ENCODE measurements at places on chromosomes 2 and 18.
A peak's percentile ranks its signal among the peaks of the same experiment; 100 is the strongest.

GRCh38 chr2:188369365-188369764 lies 77.7 kb downstream of the GULP1 start:
- peak; percentile 23 for DNase-seq

DNA sequence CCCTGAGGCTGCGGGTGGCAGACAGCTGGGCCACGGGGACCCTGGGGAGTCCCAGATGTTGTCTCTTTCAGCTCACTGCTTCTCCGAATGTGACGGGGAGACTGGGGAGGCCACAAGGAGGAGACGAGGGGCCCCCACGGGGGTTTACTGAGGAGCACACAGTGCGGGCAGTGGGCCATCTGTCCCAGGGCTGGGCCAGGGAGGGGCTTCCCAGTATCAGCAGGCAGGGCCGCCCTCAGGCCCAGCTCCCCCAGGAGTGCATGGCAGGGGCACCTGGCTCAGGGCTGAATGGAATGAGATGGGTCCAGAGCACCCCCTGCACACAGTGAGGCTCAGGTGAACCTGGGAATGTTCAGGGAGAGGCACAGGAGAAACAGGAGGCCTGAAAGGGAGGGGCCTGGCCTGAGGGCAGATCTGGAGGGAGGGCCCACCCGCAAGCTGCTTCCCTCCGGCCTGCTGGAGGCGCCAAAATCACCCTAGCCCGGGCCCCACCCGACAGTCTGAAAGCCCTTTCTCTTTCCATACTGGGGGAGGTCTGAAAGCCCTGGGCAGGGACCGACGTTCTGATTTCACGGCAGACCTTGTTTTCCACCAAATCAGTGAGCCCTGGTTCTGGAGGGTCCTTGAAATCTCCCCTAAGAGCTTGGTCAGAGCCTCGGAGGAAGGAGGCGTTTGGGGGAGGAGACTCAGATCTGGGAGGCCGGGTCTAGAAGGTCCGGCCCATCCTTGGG lies 35.5 kb upstream of the PTMA start:
- DNase-seq, result peak; percentile 87

DNA sequence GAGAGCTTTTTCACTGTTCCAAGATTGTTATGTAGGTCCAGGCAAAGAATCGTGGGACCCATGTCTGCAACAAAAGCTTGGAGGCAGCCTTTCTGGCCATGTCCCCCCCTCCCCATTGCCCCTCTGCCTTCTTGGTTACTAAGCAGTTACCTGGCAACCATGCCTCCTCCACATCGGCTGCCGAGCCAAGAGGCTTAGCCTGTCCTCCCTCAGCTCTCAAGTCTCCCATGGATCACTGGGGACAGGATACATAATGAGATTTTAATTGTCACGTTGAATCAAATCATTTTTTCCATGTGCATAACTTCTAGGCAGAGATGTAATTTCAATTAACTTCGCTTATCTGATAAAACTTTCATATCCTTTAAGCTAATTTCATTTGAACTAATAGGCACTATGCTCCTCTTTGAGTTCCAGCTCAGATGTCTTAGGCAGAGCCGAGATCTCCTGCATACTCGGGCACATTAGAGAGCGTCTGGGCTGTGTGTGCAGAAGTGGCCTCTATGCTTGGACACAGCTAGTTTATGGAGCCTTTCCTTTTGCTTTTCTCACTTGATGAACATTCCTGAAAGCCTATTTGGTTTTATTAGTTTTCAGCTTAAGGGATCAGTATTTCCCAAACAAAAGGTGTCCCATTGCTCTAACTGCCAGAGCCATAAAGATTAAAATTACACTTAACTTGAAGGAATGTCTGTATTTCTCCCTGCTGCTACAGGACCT lies 80.7 kb downstream of the LYPD1 start:
- DNase-seq, result no peak

DNA sequence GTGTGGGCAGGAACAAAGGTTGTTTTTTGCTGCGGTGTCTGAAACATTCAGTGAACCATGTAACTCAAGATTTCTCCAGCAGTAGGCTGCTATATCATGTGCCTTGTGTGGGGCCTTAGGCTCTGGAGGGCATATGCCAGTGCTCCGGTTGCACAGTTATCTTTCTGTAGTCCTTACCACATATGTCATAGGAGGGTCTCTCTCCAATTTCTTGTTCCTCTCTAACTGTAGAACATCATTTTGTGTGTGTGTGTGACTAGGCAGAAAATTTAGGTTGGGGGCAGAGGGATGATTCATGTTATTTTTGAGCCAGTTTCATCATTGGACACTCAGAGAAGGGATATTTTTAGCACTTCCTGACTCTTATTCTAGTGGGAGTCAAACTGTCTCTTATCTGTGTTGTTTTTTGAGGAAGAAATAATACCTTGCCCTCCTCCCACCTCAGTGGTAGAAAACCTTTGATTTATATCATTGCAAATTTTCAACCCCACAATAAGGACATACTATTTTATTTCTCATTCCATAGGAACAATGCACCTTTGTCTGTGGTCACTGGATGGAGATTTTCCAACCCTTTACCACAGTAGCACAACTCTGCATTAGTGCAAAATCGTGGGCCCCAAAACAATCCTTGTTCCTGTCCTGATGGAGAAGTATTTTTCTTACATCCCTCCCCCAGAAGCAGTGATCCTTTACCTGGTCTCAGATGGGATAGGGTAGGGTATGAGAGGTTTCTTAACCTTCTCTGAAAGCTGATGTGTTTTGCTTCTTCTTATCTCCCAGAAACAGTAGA lies 113.9 kb downstream of the CCDC74A start:
- DNase-seq, result no peak

- DNase-seq, result no peak
Measured at GRCh38 chr18:53749766-53750165, 474.7 kb downstream of the MBD2 start.

DNA sequence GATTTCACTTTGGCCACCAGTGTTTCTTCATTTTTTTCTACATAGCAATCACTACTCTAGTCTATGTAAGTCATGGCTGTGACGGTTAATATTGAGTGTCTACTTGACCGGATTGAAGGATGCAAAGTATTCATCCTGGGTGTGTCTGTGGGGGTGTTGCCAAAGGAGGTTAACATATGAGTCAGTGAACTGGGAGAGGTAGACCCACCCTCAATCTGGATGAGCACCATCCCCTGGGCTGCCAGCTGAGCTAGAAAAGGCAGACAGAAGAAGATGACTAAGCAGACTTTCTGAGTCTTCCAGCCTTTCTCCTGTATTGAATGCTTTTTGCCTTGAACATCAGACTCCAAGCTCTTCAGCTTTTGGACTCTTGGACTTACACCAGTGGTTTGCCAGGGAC lies 265.0 kb upstream of the SLC8A1 start:
- no peak for DNase-seq

DNA sequence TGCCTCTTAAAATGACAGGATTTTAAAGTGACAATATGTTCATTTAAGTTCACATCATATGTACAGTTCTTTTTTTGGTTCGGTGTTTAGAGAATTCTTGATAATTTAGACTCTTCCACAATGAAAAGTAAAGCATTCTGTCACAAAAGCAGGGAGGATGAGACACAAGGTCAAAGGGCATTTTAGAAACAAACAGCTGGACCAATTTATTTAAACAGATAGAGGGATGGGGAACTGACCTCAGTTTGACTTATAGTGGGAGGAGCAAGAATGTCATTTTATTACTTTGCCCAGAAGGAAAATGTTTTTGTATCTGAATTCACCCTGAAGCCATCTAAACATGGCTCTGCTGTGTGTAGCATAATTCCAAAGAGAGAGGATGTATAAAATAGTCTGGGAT lies 128.5 kb downstream of the MEIS1 start:
- no peak for DNase-seq

- DNase-seq, result no peak
Measured at GRCh38 chr2:238584617-238585016, 157.9 kb downstream of the ASB1 start.

- no peak for DNase-seq
Measured at GRCh38 chr2:54308186-54308585, 52.2 kb upstream of the TSPYL6 start.

- DNase-seq, result no peak
Measured at GRCh38 chr2:100194951-100195350, 52.6 kb upstream of the AFF3 start.

DNA sequence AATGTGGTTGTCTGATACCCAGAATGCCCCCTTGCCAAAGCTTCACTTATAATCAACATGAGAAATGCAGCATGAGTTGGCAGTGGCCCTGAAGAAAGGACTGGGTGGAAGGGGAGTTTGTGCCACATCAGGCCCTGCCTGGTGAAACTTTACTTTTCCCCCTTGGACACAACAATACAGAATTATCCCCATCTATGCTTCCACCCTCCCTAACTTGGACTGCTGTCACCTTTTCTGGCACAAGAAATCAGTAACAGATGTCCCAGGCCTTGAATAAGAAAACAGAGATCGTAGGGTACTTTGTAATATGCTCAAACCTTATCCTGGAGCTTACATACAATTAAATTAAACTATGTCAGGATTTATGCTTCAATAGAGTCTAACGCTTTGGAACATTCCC lies 128.9 kb upstream of the SATB2 start:
- no peak for DNase-seq

GRCh38 chr18:13276530-13277520 lies 58.3 kb downstream of the LDLRAD4 start:
- no peak for DNase-seq

GRCh38 chr18:67483237-67483636 lies 33.3 kb downstream of the DSEL start:
- no peak for DNase-seq

GRCh38 chr18:59788791-59789106 lies 91.5 kb upstream of the CCBE1 start:
- no peak for DNase-seq

DNA sequence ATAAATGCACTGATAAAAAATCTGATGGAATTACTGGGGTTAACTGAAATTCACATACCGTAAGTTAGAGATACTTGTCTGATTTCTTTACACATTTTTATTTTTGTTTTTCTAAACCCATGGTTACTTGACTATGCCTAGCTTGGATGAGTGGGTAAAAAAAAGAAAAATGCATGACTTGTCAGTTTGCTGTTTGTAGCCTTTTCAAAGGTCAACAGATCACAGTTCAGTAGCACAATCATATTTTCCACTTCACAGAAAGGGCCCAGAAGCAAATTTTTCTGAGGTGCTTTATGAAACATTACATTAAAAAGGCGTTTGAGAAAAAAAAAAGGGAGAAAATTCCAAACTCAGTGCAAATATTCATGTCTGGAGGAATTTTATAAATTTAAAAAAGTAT lies 16.4 kb downstream of the SLC16A14 start:
- DNase-seq, result no peak

GRCh38 chr2:31137211-31138036 lies 816 bp downstream of the GALNT14 start:
- no peak for DNase-seq

- no peak for DNase-seq
Measured at GRCh38 chr2:85401464-85401805, 8.7 kb downstream of the CAPG start.

GRCh38 chr2:127651971-127652550 lies 6.1 kb downstream of the GPR17 start:
- peak; percentile 71 for DNase-seq

GRCh38 chr2:211077216-211077767 lies 520.9 kb downstream of the CPS1 start:
- DNase-seq, result no peak

DNA sequence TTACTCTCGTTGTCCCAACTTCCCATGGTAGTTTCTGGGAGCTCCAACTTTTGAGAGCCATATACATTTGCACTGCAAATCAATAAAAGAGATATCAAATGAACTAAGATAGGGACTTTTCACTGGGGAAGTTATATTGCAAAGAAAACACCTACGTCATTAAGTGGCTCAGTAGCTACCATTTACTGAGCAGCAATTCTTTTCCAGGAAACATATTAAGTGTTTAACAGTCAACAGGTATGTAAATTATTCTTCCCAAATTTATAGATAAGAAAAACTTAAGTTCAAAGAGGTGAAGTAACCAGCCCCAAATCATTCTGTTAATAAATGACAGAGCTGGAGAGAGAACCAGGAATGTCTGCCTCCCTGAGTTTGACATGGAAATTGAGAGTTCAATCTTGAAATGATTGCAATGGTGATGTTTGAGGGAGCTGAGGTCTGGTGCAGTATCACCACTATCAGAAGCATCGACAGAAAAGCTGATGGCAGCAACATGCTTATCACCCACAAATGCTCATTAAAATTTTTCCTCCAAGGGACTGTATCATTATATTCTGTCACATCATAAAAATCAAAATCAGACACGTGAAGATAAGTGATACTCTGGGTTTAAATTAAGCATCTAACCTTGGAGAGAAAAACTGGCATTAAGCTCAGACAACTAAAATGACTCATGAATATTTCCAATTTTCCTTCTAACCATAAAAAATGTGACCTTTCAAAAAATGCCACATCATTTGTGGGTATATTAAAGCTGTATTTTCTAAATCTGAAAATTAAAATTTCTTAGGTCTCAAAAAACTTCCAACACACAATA lies 43.4 kb downstream of the GAREM1 start:
- DNase-seq, result no peak

DNA sequence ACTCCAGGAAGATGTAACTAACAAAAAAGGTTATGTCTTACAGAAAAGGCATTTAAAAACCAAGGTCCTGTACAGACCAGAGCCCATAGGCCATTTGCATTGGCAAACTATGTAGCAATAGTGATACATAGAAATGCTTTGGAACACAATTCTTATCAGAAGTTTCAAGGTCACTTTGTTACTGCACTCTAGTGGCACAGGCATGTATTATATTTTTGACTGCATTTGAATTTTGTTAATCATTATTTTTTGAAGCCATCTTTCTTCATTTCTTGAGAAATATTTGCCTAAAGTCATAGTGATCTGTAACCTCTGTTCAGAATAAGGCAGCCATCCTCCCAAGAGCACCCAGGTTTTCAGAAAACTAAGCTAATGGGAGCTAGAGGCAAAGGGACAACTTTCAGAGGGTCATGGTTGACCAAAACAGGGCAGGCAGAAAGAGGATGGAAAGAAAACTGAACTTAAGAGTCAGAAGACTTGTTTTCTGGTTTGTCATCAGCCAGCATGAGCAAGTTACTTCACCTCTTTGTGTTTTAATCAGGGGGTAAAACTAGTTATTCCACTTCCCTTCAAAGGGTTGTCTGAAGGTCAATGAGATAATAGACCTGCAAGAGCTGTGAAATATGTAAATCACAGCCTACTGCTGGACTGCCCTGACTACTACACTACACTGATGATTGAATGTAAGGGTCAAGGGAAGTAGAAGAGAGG lies 41.5 kb downstream of the SLC38A11 start:
- DNase-seq, result no peak

DNA sequence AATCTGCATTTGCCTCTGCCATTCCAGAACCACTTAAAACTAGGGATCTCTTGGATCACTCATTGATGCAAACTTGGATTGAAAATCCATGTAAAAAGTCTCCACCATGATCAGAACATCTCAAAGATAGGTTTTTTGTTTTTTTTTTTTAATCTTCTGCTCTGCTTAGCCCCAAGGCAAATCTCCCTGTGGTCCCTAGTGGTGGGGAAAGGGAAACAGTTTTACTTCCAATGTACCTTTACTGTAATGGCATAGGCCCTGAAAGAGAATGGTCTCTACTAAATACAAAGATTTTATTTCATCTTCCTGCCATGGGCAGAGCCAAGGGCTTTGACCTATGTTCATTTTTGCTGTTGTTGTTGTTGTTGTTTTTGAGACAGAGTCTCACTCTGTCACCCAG lies 78.4 kb downstream of the KANSL1L start:
- DNase-seq, result no peak

GRCh38 chr2:206701952-206702605 lies 16.1 kb downstream of the DYTN start:
- DNase-seq, result no peak

Data from transverse colon (tissue), 4 donors.